NCI-H82 (cell line): ENCODE measurements at places on chromosomes 3 and 15.

DNA sequence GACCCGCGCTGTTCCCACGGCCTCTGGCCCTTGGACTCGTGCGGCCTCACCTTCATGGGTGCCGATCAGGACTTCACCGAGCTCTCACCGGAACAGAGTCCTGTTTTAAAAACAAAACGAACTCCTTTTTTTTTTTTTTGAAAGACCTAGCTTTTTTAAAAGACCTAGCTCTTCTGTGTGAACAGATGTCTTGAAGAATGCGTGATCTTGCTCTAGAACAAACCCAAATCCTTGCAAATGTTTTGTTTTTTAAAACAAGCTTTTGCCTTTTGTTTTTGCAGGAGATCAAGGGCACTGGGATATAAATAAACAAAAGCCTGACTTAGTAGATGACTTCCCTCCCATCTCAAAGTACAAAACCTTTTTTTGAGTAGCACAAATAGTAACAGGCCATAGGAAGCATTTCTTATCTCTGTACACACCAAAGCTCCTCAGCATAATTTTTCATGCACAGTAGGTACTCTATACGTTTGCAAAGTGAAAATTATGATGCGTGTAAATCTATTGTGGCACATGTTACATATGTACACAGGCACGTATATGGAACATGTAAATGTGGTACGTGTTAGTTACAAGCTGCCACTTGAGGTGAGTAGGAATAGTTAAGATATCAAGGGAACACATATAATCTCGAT lies 1.1 kb upstream of the MSL2 start:
- peak; percentile 46 for DNase-seq

GRCh38 chr15:96054621-96055020 lies 275.9 kb upstream of the NR2F2 start:
- DNase-seq = peak; percentile 89

DNA sequence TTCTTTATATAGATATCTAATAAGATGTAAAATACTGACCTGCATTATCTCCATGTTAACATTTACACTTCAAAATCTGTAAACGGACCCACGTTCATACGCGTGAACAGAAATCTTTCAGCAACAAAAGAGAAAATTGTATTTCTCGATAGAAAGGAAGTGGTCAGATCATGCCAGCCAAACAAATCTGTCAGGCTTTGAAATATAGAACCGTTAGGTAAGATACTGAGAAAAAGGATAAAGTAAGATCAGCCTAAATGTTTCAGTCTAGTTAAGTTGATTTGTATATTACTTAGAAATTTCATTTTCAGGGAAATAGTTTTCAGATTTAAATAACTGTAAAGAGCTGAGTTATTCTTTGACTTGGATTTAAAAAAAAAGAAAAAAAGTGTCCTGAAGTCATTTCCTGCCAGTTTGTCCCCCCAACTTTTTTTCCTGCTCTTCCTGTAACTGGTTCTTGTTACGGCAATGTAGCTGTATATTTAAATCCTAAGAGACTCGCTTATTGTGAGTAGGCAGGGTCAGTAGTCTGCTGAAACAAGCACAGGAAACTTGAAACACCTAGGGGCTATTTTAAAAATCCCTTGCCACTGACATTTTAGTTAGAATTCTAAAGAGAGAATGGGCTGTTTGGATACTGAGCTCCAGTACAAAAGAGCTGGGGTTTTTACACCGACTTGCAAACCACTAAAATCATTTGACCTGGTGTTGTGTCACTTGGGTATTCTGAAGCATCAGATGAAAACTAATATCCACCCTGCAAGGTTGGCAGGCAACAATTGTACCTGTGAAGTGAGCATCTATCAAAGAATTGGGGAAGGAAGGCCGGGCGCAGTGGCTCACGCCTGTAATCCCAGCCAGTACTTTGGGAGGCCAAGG lies 237.5 kb downstream of the UBE2E2 start:
- no peak for DNase-seq

- DNase-seq = no peak
Measured at GRCh38 chr3:123752228-123752627, 131.9 kb downstream of the MYLK start.

GRCh38 chr3:143971359-143972154 lies at the start of gene DIPK2A:
Gene DIPK2A, plus strand, starts transcription at chr3:143971823. Its CDS starts 510 bp downstream, at chr3:143972333.
- DNase-seq = peak; percentile 99

GRCh38 chr3:125645616-125646015 lies 50.3 kb upstream of the OSBPL11 start:
- no peak for DNase-seq

DNA sequence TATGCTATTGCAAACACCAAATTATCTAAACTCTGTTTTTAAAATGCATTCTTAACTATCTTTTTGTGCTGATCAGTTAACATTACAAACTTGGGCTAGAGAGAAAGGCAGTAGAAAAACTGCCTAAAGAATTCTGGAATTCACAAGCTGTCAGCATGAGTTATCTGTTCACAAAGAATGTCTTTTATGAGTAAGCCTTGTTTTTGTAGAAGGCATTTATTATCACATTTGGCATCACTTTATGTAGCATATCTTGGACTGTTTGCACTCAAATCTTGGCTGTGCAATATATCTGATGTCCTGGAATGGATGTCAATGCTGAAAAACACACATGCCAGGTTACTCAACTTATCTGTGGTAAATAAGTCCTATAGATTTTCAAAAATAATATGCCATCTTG lies 15.5 kb upstream of the BCHE start:
- no peak for DNase-seq

DNA sequence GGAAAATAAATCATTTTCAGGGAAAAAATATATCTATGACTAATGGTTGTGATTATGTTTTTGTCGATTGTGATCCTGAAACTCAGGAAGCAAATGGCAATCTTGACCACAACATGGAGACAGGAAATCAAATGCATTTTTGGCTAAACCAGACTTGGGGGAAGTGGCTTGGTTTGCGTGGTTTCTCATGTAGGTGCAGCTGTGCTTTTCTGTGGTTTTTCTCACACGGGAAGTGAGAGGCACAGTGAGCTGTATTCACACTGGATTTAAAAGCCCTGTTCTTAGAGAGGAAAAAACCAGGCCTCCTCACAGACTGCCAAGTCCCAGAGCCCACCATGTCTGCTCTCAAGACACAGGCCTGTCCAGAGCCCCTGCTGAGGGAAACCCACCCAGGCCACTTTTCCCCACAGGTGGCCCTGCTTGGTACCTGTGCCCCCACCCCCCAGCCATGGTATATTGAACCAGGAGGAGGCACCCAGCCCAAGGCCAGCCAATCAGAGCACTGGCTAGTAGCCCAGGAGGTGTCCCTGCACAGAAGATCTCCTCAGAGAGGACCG lies 46.1 kb downstream of the BTD start:
- no peak for DNase-seq

GRCh38 chr15:66851311-66852063 lies 149.5 kb downstream of the SMAD6 start:
- DNase-seq = peak; percentile 87

DNA sequence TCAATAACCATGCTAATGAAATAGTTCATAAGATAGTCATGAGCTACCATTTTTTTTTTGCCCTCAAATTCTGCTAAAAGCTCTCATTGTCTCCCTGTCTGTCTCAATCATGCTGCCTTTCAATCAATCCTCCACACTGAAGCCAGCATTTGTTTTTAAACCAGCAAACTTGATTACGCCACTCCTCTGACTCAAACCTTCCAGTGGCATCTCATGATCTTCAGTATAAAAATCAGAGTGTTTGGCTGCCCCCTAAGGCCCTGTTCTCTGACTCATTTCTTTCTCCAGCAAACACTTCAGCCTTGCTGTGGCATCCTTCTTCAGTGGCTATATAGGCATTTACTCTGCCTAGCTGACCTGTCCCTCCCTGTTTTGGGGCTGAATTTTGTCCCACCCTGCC lies 36.0 kb upstream of the EOMES start:
- DNase-seq = no peak

DNA sequence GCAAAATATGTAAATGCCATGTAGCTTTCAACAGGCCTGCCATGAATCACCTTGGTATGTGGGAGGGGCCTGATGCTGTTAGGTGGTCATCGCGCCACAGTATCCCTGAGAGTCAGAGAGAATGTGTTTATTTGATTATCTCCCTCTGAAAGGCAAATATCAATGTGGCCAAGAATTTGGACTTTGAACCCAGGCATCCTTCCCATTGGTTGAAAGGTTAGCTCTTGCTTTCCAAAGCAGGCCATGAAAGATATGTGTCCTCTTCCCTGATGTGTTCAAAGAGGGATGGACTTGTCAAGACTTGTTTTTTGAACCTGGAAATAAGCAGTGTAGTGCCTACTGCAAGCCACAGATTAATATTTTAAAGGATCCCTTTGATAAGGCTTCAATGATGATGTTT lies 36.7 kb downstream of the SRP14 start:
- no peak for DNase-seq

GRCh38 chr15:52858782-52859176 lies 68.6 kb upstream of the ONECUT1 start:
- peak; percentile 46 for DNase-seq

- DNase-seq = no peak
Measured at GRCh38 chr3:188527389-188527788, 373.4 kb downstream of the LPP start.

- DNase-seq = peak; percentile 49
Measured at GRCh38 chr15:83209333-83209732, 1.7 kb upstream of the HDGFL3 start.

DNA sequence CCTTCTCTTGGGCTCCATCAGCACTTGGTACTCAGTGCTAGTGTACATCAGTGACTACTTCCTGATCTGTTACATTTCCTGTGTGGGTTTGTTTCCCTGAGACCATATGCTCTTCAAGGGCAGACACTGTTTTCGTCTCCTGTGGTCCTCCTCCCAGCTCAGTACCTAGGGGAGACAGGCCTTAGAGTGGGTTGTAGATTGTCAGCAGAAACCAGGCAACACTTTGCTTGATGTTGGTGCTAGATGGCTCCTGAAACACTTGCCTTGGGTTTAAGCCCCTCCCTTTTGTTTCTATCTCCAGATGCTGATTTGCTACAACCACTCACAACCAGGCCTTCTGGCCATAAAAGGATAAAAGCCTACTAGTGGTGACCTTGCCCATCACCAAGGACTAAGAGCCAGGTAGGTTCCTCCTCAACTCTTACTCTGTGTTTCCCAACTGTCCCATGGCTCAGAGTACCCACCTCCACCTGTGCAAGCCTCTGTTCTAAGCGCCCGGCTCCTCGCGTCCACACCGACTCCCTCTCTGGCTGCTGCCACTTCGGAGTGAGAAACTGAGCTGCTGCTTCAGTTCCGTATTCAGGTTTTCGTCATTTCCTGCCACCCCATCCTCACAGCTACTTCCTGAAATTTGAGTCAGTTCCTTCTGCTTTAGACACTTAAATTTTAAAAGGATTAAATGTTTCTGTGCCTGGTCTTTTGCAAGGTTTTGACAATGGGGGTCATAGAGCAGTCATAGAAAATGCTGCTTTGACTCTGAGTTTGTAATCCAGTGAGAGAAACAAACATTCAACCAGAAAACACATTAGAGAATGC lies at the start of gene HCLS1:
HCLS1 (minus strand) TSS at position 548 of the 816 bp plus-strand sequence. CDS start 2,556 bp downstream, outside the sequence.
- no peak for DNase-seq

DNA sequence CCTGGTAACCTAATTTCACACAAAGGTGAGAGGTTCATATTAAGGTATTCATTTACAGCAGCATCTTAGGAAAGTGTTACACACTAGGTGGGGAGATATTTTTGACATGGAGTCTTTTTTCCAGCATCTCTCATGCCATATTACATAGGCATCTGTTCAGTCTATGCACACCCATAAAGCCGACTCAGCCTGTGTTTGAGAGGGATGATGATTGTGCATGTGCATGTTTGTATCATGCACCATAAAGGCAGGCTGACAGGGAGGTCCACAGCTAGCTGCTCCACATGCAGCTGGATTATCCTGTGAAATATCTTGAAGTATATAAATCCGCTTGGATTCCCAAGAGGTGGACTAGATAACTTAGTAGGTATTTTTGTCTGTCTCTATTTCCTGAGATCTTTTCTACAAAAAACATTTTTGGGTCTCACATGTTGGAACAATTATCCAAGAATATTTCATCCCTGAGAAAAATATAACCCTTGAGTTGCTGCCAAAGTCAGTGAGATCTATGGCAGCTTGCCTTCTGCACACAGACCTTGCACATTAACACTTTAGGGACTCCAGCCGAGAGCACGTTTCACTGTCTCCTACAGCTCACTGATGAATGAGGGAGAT lies 288.4 kb upstream of the DPH6 start:
- no peak for DNase-seq
